ENCODE measurements at places on chromosomes 2 and 18. TPM values are rescaled to one million over a fixed set of nuclear protein-coding genes. Genes with fewer than 3 reads are reported as not detected.

Gene PFN4
- total RNA-seq, result 0.93 TPM

Gene MOGAT1
- total RNA-seq, result not detected

Gene OR6B2
- not detected for total RNA-seq

Gene CXCR4
- 23.7 TPM for total RNA-seq

Gene TAF4B
- total RNA-seq, result 4.2 TPM

Gene MBP
- 62.7 TPM for total RNA-seq

Gene PDE11A
- total RNA-seq, result 0.78 TPM

Gene IKZF2
- total RNA-seq, result 9.9 TPM

Gene EMILIN2
- 23.0 TPM for total RNA-seq

Gene POTEI
- total RNA-seq, result 0.26 TPM

Gene TGFA
- 2.0 TPM for total RNA-seq
